ENCODE measurements at places on chromosomes 5 and 9. TPM values are rescaled to one million over a fixed set of nuclear protein-coding genes. Genes with fewer than 3 reads are reported as not detected.

Gene SPINK4
- total RNA-seq, result not detected

Gene PCDHB3
- 3.1 TPM for total RNA-seq

Gene SRP19
- 33.0 TPM for total RNA-seq

DNA sequence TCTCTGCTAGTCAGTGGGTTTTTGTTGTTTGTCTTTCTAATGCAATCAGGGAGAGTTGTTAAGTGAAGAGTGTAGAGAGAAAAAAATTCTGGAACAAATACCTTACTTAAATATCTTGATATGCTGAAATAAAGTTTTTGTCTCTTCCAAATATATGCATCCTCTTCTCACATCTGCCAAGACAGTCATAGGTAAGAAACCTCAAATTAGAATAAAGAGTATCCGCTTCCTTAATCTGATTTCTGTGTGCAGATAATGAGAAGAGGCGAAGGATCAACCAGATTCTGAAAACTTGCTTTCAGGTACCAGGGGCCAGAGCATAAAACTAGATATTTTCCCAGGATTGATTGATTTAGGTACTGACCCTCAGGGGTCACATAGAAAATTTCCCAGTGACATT, 11.3 kb upstream of the IL6ST start:
- H3K27ac ChIP-seq, result no peak overlapping the region
- no peak for DNase-seq
- no peaks in the 10 kb centered on the region for H3K36me3 ChIP-seq

DNA sequence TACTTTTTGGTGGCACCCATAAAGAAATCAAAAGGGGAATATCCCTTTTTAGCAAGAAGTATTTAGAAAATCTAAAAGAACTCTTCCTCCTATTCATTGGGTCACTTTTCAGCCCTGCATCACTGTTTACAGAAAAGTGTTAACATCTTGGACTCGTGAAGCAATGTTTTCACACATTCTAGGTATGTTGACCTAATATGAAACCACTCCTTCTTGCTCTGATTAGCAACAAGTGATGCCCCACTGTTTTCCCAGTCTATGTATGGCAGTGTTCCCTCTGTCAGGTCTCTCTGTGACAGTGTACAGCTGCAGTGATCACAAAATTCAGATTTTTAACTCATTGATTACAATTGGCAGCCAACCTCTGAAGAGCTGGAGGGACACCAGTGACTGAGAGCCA, 148.2 kb upstream of the SLC12A2 start:
- H3K4me1 ChIP-seq, result no peaks in the 10 kb centered on the region
- no peaks in the 10 kb centered on the region for H3K27me3 ChIP-seq
- H3K36me3 ChIP-seq, result no peaks in the 10 kb centered on the region
- H3K4me3 ChIP-seq, result no peak overlapping the region

- H3K27ac ChIP-seq, result no peak overlapping the region
- no peaks in the 10 kb centered on the region for H3K36me3 ChIP-seq
- DNase-seq, result no peak
- no peaks in the 10 kb centered on the region for H3K27me3 ChIP-seq
These were observed 56.2 kb upstream of the TNPO1 start for GRCh38 chr5:72760259-72760658.

DNA sequence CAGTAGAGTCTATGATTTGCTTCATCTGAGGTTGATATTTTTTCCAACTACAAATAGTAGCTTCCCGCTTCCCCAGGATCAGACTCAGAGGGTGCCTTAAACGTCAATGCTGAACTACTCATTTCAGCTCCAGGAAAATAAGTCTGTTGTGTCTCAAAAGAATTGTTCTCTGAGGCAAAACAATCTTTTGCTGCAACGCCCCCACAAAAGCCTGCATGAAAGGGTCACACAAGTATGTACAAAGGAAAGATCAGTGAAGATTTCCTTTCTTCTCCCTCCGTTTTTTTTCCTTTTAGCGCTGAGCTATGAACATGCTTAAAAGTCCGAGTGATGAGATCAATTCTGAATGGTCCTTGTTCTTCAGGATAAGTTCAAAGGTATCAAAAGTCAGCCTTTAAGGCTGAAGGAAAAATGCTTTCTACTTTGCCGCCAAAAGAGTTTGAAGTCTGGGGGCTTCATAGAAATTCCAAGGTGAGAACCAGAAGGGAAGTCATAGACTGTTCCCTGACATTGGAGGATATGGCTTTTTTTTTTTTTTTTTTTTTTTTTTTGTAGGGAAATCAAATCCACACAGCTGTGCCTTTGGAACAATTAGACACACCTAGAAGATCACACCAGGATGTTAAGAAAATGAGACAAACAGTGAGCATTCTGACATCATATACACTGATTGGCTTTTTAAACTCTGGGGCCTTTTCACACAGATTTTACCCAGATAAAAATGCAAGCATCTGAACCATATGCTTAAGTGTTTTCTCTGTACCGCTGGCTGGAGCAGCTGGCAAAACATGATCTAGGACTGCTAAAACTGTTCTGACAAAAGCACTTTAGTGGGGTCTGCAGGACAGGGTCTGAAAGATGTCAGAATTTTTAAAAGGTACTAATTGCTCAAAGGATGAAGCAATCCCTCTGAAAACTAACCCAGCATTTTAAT, 329.3 kb downstream of the ENC1 start:
- no peak overlapping the region for H3K27ac ChIP-seq
- no peak for DNase-seq
- H3K4me1 ChIP-seq, result no peaks in the 10 kb centered on the region
- no peaks in the 10 kb centered on the region for H3K27me3 ChIP-seq

- no peak for DNase-seq
- H3K27me3 ChIP-seq, result no peaks in the 10 kb centered on the region
- H3K27ac ChIP-seq, result no peak overlapping the region
- no peaks in the 10 kb centered on the region for H3K36me3 ChIP-seq
- H3K4me1 ChIP-seq, result no peaks in the 10 kb centered on the region
- no peak overlapping the region for H3K4me3 ChIP-seq
These were observed 32.9 kb upstream of the CEP72 start for GRCh38 chr5:579211-579610.

DNA sequence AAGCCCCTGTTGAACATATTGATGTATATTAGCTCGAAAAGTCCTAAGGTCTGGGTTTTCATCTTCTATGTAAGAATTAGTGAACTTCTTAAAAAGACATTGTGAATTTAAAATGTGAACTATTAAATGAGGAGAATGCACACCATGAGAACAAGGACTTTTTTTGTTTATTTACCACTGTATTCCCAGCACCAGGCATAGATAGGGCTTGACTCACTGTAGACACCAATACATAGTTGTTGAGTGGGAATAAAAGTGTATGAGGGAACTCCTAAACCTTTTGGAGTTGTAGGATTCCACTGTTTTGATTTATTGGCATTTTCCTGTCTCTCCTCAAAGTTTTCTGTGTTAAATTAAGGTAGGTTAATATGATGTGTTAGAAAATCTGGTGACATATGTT, 40.3 kb downstream of the NNT start:
- DNase-seq, result no peak
- H3K36me3 ChIP-seq, result peaks cover 6% of the 10 kb centered on the region
- no peak overlapping the region for H3K4me3 ChIP-seq
- no peaks in the 10 kb centered on the region for H3K4me1 ChIP-seq

- no peaks in the 10 kb centered on the region for H3K27me3 ChIP-seq
- H3K27ac ChIP-seq, result no peak overlapping the region
- DNase-seq, result no peak
- no peak overlapping the region for H3K4me3 ChIP-seq
These were observed 97.2 kb upstream of the DNAH5 start for GRCh38 chr5:14041528-14042192.

DNA sequence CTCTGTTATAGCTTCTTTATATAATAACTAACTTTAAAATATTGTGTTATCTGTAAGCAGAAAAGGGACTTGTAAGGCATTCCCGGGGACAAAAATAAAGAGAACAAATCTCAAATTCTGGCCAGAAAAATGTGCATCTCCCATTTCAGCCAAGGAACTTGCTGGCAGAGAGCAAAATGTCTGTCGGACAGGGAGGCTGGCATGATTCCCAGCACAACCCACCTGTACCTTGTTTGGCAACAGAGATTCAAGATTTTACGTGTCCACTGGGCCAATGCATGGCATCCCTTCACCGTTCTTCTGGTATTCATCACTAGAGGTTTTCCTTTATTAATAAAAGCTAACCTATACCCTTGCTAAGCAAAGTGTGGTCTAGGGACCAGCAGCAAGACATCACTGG, 566.6 kb downstream of the PSAT1 start:
- no peaks in the 10 kb centered on the region for H3K27me3 ChIP-seq
- H3K4me1 ChIP-seq, result no peaks in the 10 kb centered on the region
- no peak overlapping the region for H3K4me3 ChIP-seq
- H3K27ac ChIP-seq, result no peak overlapping the region
- no peaks in the 10 kb centered on the region for H3K36me3 ChIP-seq

- H3K36me3 ChIP-seq, result no peaks in the 10 kb centered on the region
- DNase-seq, result peak; percentile 82
- no peaks in the 10 kb centered on the region for H3K27me3 ChIP-seq
- peak within 1 kb of the TSS; percentile 79 for H3K4me3 ChIP-seq
- H3K4me1 ChIP-seq, result no peaks in the 10 kb centered on the region
These were observed at the start of gene MPDZ for GRCh38 chr9:13279284-13280141. Gene MPDZ (minus strand): TSS chr9:13279692. CDS start chr9:13250315, 29,377 bp downstream.

GRCh38 chr9:116654059-116654355, 33.1 kb upstream of the TRIM32 start:
- H3K27me3 ChIP-seq, result no peaks in the 10 kb centered on the region
- no peak overlapping the region for H3K27ac ChIP-seq
- no peaks in the 10 kb centered on the region for H3K36me3 ChIP-seq
- DNase-seq, result no peak
- no peak overlapping the region for H3K4me3 ChIP-seq
